Right hindlimb (tissue), 1 donor: ENCODE measurements at places on chromosomes 11 and 22.

- peak; percentile 72 for DNase-seq
Observed at GRCh38 chr11:69486773-69487291, 5.4 kb downstream of the LINC01488 start.

DNA sequence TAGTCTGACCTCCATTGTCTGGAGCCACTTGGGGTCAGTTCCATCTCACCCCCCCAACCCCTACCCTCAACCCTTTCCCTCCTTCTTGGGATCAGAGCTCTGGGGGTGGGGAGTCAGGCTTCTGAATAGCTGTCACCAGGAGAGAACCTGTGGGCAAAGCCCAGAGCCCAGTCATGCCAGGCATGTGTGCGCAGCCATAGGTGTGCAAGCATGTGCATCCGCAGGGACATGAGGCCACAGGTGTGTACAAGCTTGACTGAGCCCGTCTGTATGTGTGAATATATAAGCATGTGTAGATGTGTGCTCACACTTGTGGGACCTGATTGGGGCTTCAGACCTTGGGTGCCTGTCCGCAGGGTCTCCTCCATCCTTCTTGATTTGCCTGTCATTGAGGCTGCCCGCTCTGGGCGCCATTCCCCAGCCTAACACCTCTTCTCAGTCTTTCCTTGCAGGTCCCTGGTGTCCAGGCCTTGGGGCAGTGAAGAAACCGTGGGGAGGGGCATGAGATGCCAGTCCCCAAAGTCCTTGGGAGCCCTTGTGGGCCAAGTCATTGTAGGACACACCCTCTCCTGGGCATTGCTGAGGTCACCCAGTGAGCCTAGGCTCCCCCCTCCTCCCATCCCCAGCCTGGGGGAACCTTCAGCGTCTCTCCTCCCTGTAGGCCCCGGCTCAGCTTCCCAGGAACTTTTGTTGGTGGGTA is 9.0 kb downstream of the ATG16L2 start:
- no peak for DNase-seq

- DNase-seq = no peak
Observed at GRCh38 chr11:88194990-88195389, 19.7 kb upstream of the RAB38 start.

DNA sequence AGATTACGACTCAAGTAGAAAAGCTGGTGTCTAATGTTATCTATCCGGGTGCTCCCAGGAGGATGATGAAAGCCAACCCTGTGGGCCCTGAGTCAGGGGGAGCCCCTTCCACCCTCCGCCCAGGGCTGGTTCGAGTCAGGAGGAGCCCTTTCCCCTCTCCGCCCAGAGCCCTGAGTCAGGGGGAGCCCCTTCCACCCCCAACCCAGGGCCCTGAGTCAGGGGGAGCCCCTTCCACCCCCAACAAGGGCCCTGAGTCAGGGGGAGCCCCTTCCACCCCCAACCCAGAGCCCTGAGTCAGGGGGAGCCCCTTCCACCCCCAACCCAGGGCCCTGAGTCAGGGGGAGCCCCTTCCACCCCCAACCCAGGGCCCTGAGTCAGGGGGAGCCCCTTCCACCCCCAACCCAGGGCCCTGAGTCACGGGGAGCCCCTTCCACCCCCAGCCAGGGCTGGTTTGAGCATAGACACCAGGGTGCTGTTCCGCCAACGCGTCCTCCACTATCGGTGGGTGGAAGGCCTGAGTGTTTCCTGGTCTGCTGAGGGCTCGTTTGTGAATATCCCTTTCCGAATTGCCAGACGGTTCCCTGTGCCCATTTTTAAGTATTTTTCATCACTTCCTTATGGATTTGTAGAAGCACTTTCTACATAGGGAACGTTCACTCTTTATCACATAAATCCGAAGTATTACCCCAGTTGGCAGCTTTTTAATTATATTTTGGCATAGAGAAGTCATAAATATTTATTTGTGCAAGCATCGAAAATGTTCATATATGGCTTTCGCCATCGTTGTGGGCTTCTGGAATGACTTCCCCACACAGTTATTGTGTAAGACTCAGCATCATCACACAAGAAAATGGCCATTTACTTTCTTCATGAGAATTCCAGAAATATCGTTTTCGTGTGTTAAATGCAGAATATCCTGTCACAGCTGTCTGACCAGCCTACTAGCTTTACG is 380.6 kb downstream of the BRD1 start:
- no peak for DNase-seq

GRCh38 chr11:12402691-12403120 is 25.3 kb downstream of the PARVA start:
- DNase-seq = no peak

DNA sequence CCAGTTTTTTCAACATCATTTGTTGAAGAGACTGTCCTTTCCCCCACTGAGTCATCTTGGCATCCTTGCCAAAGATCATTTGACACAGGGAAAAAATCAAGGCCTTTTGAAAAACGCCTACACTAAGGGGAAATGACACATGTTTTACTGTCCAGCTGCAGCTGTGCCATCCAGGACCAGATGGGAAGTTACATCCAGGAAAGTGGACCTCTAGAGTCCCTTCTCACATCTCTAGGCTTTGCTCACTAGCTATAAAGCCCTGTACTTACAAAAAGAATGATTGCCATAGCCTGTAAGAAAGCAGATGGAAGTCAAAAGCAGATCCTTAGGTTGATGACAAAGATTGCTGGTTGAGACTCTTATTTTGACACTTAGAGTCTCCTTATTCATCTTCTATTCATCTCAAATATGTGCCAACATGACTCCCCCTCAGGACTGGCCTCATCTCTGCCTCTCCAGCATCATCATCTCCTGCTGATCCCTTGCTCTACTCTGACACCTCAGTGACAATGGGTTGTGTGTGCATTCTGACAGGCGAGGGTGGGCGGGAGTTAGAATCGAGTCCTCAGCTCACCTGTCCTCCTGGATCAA is 22.8 kb downstream of the OSBP2 start:
- DNase-seq = no peak

DNA sequence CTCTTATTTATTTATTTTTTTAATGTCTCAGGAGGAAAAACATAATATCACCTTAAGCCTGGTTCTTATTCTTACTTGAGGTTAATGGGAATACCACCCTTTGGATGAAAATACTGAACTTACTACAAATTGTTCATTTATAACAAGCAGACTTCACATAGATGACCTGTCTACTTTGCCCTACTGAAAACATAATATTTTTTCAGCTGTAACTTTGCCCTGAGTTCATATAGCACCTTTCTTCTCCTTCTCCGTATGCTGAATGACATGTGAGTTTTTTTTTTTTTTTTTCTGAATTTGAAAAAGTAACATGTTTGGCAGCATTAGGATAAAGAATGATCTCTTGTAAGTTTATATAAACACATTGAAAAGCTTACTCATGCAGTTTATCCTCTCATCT is 186.8 kb downstream of the TMEM135 start:
- no peak for DNase-seq

GRCh38 chr22:43424666-43425630 is 13.1 kb downstream of the MPPED1 start:
- peak; percentile 74 for DNase-seq

GRCh38 chr11:28834877-28835276 is 726.7 kb downstream of the METTL15 start:
- no peak for DNase-seq

- DNase-seq = no peak
Observed at GRCh38 chr11:110196241-110196754, 100.1 kb downstream of the RDX start.

DNA sequence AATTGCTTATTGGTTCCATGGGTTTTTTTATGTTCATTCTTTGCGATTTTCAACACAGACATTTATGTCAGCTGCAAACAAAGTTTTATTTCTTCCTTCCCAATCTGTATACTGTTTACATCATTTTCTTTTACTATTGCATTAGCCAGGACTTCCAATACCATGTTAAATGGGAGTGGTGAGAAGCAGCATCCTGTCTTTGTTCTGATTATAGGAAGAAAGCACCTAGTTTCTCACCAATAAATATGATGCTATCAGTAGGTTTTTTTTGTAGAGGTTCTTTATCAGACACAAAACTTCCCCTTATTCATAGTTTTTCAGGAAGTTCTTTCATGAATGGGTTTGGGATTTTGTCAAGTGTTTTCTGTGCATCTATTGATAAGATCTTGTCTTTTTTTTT is 28.0 kb upstream of the OR8B8 start:
- no peak for DNase-seq

- no peak for DNase-seq
Observed at GRCh38 chr22:50243685-50244419, 971 bp downstream of the TUBGCP6 start.

GRCh38 chr11:2256951-2257700 is 13.3 kb downstream of the ASCL2 start:
- DNase-seq = no peak

DNA sequence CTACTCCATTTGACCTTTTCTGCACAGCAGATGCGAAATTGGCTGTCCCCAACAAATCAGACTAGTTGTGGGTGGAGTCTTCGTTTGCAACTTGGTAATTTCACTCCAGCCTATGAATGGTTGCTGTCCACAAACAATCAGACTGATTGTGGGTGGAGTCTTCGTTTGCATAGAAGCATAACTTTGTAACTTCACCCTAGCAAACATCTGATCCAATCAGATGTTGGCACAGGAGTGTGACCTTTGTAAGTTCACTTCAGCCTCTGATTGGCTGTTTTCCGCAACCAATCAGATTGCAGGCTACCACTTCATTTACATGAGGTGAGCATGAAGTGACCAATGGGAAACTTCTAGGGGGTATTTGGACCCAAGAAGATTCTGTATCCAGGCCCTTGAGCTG is 16.3 kb upstream of the CABP2 start:
- no peak for DNase-seq

DNA sequence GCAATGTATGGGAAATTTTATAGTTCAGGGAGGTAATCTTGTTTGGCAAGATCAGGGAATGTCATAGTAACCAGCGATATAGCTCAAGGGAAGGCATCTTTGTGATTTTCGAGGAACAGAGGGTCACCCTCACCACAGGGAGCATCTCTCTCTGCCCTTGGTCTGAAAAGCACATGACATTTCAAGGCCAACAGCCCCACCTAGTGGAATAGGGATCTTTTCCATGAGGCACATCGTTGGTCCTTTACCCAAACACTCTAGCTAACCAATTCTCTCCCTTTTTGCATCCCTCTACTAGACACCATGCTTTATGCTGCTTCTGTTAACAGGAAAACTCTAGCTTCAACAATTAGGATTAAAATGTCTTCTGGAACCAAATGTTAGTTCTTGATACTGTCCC is 179.0 kb downstream of the GRM5 start:
- no peak for DNase-seq

DNA sequence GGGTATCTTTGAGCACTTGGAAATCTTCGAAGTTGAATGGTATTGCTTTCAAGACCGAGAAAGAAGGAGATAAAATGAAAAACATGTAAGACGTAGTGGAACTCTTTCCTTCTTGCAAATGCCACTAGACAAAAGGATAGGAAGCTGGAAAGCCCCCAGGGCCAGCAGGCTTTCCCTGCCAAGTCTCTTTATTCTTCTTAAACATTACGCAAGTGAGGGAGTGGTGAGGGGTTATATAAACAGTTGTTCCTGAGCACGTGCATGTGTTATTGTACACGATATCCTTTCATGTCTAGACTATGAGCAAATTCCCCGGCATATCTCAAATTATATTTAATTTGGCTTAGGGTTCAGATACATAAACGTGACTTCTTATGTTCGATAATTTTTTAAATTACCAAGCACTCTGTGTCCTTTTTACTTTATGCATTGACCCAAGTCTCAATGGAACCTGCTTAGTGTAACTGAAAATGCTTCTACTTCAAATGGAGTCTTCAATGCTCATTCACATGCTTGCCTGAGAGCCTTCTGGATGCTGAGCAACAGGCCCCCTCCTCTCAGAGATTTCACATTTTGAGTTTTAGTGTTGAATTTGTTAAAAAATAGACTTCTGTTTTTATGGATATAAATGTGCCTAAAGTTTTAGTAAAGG is 59.0 kb downstream of the PPP2R1B start:
- no peak for DNase-seq

DNA sequence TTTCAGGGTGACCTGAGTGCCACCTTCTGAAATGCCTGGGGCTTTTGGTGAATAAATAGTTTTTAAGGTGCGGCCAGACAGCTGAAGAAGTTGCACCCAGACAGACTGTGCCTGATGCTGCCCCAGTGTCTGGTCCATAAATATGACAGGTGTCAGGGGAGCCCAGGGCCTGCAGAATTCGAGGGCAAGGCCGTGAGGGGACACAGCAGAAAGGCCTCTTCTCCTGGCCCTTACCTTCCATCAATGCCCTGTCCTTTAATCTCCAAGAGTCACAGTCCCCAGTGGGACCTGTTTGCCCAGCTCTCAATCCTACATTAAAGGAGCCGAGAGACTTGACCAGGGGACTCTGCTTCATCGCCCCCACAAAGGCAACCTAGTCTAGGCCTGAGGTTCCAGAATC is 45.7 kb downstream of the NAT10 start:
- no peak for DNase-seq

GRCh38 chr11:36702330-36703054 is 104.5 kb upstream of the RAG2 start:
- peak; percentile 42 for DNase-seq

DNA sequence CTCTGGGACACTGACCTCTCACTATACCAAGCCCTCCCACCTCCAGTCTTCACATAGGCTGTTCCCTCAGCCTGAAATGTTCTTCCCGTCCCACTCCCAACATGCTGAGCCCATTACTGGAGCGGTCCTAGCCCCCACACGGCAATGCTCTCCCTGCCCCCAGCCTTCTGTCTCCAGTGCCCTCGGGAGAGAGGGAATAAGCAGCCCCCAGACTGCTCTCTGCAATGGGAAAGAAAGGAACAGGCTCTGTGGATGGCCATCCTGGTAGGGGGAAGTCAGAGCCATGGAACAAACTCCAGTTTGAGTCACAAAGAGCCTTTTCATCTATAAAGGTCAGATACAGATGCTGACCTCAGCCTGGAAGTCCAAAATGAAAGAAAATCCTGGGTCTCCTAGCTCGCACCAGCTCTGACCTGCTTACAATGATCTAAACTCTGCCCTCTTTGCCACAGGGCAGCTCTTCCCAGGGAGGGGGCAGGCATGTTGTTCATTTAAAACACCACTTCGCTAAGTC is 62.6 kb downstream of the FLRT1 start:
- DNase-seq = no peak

GRCh38 chr22:38987171-38987895 is 5.2 kb downstream of the APOBEC3B start:
- DNase-seq = no peak

DNA sequence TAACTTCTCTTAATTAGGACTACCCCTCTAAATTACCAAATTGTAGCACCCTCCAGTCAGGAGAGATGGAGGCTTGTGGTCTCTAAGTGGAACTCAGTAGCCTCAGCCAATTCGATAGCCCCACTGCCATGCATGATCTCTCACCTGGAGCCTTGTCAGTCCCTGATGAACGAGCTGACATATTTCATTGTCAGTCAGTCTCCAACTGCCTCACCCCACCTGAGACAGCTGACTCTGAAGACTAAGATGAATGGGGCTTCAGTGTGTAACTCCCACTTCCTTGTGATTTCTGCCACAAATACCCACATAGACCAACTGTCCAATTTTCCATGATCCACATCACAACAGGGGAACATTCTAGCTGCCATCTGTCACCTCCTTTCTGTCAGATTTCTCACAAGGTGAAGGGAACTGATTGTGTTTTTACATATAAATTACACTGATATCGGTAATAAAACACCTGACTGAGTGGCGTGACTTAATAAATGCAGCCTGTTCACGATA is 206.5 kb downstream of the FAM181B start:
- no peak for DNase-seq

GRCh38 chr22:30837531-30837930 is 131.0 kb downstream of the MORC2 start:
- no peak for DNase-seq

- DNase-seq = no peak
Observed at GRCh38 chr11:66059966-66060680, 8.0 kb downstream of the SF3B2 start.
